AG04449 (cell line): ENCODE measurements at places on chromosomes 2 and 18.
A peak's percentile ranks its signal among the peaks of the same experiment; 100 is the strongest.

GRCh38 chr2:38626326-38627035 lies 23.8 kb upstream of the HNRNPLL start:
- DNase-seq, result no peak

DNA sequence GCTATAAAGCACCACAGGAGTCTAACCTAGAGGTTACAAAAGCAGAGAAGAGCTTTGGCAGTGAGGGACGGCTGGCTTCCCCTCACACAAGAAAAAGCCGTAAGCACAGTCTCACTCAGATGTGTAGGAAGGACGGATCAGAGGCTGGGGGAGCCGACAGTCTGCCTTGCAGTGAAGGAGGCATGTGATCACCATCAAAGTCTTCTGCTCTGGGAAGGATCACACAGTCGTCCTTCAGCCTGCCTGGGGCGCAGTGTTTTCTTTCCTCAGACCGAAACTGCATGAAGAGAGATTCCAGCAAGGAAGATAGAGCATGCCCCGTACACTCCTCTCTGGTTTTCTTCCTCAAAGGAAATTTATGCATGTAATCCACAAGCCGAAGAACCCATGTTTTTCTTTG lies 24.1 kb downstream of the GATA6 start:
- no peak for DNase-seq

DNA sequence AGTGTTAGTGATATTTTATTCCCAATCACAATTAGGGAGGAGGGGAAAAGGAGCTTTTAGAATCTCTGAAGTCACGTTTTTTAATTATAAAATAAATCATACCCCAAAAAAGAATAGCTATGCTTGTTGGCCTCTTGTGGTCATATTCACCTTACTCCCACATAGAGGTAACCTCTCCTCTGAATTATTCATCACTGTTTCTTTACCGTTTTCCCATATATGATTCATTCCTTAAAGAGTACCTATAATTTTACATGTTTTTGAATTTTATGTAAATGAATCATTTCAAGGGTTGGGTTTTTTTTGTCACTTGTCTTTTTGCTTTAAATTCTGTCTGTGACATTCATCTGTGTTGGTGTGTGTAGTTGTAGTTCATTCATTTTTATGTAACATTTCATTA lies 110.6 kb upstream of the CD302 start:
- DNase-seq, result no peak

GRCh38 chr2:214127170-214127569 lies 283.7 kb upstream of the VWC2L start:
- no peak for DNase-seq

- DNase-seq, result no peak
Measured at GRCh38 chr2:85878719-85879370, 9.9 kb downstream of the ST3GAL5 start.

DNA sequence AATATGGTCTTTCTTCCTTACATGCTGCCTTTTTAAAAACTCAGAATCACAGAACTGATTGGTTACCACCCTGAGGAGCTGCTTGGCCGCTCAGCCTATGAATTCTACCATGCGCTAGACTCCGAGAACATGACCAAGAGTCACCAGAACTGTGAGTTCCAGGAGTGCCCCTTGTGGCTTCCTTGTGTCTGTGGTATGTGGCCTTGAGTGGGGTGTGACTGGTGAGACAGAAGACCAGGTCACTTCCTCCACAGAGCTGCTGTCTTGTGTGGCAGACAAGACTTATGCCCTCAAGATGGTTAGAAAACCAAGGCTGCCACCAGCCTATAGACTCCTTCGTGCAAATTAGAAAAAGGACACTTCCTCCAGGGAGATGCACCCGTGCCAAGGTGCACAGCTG lies 72.6 kb downstream of the EPAS1 start:
- no peak for DNase-seq

DNA sequence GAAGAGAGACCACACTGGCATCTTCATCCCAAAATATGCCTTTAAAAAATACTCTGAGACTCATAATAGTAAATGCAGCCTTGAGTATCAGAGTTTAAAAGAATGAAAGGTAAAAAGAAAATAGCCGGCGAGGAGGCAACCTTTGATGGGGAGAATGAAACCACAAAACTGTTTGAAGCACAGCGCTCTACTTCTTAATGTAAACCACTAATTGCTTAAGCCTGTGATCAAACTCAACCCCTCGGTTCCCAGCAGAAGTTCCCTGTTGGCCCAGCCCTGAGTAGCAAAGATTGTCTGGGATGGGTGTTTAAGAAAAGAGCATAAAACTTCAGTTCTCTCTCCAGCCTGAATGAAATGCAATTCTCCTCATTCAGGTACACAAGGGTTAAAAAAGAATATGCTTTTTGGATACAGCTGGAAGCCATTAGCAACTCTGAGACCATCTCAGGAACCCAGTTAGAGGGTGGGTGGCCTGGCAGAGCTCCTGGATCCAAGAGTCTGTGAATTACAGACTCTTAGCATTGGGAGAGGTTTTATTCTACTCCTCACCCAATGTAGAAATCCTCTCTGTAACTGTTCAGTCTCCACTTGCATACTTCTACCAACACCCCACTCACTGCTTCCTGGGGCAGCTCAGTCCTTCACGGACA lies 44.8 kb downstream of the VIT start:
- no peak for DNase-seq

DNA sequence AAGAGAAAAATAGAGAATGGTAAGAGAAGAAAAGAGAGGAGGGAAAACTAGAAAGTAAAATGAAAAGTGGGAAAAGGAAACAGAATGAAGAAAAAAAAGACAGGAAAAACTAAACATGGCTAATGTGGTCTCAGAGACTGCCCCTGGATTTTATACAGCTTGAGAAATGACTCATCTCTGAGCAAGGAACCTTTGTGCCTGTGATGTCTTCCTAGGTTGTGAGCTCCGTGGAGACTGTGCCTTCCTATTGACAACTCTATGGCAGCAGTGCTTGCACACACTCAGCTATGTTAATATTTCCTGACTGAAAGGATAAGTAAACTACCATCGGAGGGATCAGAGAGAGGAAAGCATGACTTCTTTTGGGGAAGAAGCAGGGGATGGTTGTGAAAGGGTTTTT lies 203.8 kb downstream of the RDH14 start:
- DNase-seq, result no peak

- no peak for DNase-seq
Measured at GRCh38 chr2:46198966-46199365, 98.2 kb upstream of the EPAS1 start.

GRCh38 chr2:239329284-239329971 lies 71.4 kb downstream of the HDAC4 start:
- DNase-seq, result no peak

GRCh38 chr2:194725169-194725568 lies 931.9 kb upstream of the SLC39A10 start:
- DNase-seq, result no peak

GRCh38 chr2:127678991-127679390 lies 3.7 kb upstream of the LIMS2 start:
- no peak for DNase-seq

DNA sequence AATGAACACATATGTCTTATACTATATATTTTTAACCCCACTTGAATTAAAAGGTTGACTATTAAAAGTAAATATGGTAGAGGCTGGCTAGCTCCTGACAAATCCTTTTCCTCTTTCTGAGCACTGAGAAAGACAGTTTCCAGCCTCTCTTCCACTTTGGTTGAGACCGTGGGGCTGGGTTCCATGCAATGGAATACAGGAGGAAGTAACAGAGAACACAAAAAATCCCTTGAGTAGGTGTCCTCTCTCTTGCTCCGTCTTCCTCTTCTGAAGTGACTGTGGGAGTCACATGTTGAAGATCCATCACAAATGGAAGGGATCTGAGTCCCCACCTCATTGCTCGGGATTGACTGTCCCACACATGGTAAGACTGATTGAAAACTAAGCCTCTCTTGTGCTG lies 36.6 kb upstream of the SIGLEC15 start:
- DNase-seq, result no peak

GRCh38 chr2:197931661-197932312 lies 127.4 kb downstream of the PLCL1 start:
- DNase-seq, result no peak

GRCh38 chr18:57846258-57846657 lies 43.1 kb upstream of the ATP8B1 start:
- DNase-seq, result no peak

- no peak for DNase-seq
Measured at GRCh38 chr2:33108483-33109443, 162.0 kb downstream of the LTBP1 start.

- no peak for DNase-seq
Measured at GRCh38 chr18:12701161-12701560, 1.4 kb downstream of the CEP76 start.

DNA sequence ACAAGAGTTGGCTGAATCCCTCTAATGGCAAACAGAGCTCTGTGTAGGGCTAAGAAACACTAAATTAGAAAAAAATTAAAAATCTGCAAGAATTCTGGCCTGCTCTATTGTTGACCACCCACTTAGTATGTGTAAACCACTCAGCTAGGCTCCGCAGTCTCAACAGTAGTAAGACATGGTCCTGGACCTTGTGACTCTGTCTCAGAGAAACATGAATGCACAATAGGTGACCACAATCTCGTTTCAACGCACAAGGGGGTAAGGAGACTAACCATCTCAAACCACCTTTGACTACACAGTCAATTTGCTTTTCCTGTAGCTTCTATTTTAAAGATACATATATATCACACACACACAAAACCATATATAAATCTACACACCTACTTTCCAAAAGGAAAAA lies 16.5 kb downstream of the SEPTIN10 start:
- DNase-seq, result no peak

DNA sequence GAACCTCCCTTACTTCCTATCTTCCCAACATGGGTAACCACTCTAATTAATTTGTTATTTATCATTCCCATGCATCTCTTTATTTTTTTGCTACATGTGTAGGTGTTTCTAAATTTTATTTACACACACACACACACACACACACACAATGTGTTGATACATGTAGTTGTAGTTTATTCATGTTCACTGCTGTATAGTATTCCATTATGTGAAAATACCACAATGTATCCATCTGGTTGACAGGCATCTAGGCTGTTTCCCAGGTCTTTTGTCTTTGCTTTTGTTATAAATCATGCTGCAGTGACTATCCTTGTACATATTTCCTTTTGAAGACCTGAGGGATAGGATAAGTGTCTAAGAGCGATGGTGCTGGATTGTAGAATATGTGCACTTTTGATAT lies 59.7 kb downstream of the ACAA2 start:
- no peak for DNase-seq

DNA sequence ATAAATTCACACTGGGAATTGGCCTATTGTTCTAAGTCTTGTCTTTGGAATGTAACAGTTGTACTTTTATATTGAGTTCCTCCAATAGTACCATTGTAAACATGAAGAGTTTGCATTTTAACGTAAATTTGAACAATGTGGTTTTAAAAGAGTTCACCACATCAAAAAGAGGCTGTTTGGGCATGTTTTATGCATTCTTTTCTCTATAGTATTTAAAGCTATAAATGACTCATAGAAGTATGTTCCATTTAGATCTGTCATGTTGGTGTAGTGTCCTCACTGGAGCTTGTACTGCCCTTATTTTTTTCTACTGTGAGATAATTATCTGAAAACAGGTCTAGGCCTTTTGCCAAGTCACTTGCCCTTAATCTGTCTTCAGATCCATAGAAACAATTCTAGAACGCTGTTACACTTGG lies 141.9 kb downstream of the RHBDD1 start:
- peak; percentile 64 for DNase-seq

- no peak for DNase-seq
Measured at GRCh38 chr2:215983581-215984351, 29.6 kb downstream of the MREG start.

- DNase-seq, result no peak
Measured at GRCh38 chr18:56987236-56987635, 159.7 kb upstream of the BOD1L2 start.

GRCh38 chr2:65960953-65961352 lies 474.0 kb upstream of the MEIS1 start:
- DNase-seq, result no peak

DNA sequence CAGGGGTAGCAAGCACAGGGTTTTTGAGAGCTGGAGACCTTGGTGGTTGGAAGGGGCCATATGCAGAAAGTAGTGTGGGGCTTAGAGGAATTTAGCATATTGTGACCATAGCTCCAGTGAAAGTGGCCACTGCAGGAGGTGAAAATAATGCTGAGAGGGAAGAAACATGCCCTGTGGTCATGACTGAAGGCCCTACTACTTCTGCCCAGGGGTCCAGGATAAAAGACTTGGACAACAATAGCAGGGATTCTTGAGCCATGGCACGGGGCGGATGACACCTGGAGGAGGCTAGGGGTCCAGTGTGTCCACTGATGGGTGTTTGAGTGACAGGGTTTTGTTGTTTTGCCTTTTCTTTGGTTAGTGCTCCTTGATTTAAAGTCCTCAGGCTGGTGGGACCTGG lies 694.6 kb downstream of the CPS1 start:
- DNase-seq, result no peak

DNA sequence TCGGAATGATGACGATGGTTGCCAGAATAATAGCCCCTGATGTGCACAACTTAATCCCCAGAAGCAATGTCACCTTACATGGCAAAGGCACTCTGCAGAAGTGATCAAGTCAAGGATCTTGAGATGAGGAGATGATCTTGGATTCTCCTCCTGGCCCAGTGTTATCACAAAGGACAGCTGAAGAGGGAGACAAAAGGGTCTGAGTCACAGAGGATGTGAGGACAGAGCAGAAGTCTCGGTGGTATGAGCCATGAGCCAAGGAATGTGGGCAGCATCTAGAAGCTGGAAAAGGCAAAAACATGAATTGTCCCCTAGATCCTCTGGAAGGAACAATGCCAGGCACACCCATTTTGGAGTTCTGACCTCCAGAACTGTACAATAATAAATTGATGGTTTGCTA lies 358.5 kb downstream of the MYCN start:
- no peak for DNase-seq

GRCh38 chr2:9630117-9630735 lies 571 bp downstream of the YWHAQ start:
- no peak for DNase-seq

- DNase-seq, result no peak
Measured at GRCh38 chr2:18845854-18846445, 256.6 kb upstream of the NT5C1B start.

DNA sequence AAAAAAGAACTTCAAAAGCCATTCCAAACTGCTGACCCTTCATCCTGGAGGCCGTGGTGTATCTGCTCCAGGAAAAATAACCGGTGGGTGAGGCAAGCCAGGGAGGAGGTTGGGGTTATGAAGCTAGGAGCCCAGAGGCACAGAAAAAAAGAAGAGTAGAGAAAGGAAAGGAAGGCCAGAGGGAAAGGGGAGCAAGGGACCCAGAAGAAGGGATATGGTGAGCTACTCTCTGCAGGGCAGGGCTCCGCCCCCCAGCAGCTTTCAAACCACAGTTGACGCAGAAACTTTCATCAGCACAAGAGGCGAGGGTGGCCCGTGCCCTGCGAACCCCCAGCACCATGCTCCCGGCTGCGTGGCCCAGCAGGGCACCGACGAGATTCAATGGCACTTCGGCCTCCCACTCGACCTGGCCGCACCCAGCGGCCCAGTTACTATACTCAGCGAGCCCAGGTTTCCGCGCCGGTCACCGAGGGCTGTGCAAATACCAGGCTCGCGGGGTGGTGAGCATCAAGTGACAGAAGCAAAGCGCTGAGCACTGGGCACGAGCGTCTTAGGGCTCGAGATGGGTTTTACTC lies 665 bp downstream of the MCM6 start:
- DNase-seq, result no peak

GRCh38 chr18:45664824-45665763 lies 49.8 kb downstream of the SLC14A2 start:
- no peak for DNase-seq
